ENCODE measurements at places on chromosomes 1 and 21. TPM values are rescaled to one million over a fixed set of nuclear protein-coding genes. Genes with fewer than 3 reads are reported as not detected.
A peak's percentile ranks its signal among the peaks of the same experiment; 100 is the strongest.

ELF3 gene
- 0.05 TPM for polyA plus RNA-seq

RUNX3 gene
- polyA plus RNA-seq: 1.9 TPM

TRABD2B gene
- polyA plus RNA-seq: 0.52 TPM

SPRR2D gene
- polyA plus RNA-seq: 1.1 TPM

GRCh38 chr1:7940745-7941436, at the start of gene TNFRSF9:
Gene TNFRSF9 (minus strand): TSS chr1:7940839. CDS start chr1:7939994, 845 bp downstream.
- no peak for DNase-seq
- no peak within 1 kb of the TSS for H3K4me3 ChIP-seq
- no peaks in the 10 kb centered on the region for H3K27me3 ChIP-seq
- H3K36me3 ChIP-seq: no peaks in the 10 kb centered on the region
- peaks cover 3% of the 10 kb centered on the region for H3K4me1 ChIP-seq

ATP1A2 gene
- polyA plus RNA-seq: 10.4 TPM

DNA sequence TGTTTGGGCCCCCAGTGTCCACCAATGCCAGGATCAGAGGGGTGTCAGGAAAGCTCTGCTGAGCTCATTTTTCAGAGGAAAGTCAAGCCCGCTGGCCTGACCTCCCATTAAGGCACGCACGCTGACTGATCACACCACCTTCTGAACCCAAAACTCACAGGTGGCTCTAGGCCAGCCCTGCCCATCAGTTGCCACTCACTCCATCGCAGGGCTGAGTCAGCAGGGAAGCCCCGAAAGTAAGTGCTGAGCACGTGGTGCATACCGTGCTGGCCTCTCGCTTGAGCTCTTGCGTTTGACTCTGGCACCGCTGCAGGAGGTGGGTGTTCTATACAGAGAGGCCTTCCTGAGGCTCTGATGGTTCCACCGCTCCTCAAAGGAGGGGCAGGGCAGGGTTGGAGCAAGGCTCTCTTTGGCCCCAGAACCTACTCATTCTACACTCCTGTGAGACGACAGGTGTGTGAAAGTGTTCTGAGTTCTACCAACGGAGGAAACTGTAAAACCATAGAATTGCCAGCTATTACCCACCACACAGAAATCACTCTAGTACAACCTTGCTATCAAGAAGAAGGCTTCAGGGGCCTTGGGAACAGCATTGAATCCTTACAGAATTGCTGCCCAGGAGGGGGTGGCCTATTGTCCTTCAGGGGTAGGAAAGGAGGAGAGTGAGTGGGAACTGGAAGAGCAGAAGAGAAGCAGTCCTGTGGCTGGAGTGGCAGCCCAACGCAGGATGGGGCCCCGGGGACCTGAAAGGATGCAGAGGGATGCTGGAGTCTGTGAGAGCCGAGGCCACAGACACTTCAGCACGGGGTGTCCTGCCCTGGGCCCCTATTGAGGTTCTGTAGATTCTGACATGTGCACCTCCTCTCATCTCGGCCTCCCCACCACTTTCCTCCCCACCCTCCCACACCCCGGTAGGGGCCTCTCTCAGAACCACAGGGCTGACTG, 214.7 kb upstream of the EDN2 start:
- H3K4me1 ChIP-seq: no peaks in the 10 kb centered on the region
- H3K27me3 ChIP-seq: no peaks in the 10 kb centered on the region
- no peak for DNase-seq
- no peak overlapping the region for H3K4me3 ChIP-seq
- H3K27ac ChIP-seq: no peak overlapping the region

GRCh38 chr1:80054129-80054528, 1047.6 kb upstream of the ADGRL4 start:
- no peaks in the 10 kb centered on the region for H3K36me3 ChIP-seq
- H3K4me3 ChIP-seq: no peak overlapping the region
- DNase-seq: no peak

- no peaks in the 10 kb centered on the region for H3K36me3 ChIP-seq
- no peaks in the 10 kb centered on the region for H3K4me1 ChIP-seq
- peak; percentile 8 for DNase-seq
- no peak overlapping the region for H3K4me3 ChIP-seq
These were observed 12.6 kb upstream of the PCBP3 start for GRCh38 chr21:45630876-45631275.

FCRLA gene
- 0.06 TPM for polyA plus RNA-seq

ITGB2 gene
- polyA plus RNA-seq: 13.0 TPM

DNA sequence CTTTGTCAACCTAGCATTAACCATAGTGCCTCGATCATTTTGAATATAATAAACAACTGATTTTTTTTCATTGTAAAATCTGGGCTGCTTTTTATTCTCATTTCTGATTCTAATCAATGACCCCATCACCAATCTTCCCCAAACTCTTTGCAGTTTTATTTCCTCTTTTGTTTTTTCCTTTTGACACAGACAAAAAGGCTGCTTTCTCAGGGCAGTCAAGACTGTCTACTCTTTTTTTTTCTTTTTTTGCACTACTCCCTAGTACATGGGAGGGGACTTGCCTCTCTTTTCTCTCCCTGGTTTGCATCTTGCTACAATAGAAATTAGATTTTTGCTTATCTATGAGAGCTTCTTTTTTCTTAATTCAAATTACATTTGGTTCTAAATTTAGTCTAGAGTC, 987.9 kb downstream of the ADGRL2 start:
- H3K36me3 ChIP-seq: no peaks in the 10 kb centered on the region
- no peak for DNase-seq
- no peak overlapping the region for H3K4me3 ChIP-seq
